ENCODE measurements at places on chromosomes 5 and 9.

GRCh38 chr9:94602666-94603065, 9.0 kb upstream of the FBP2 start:
- DNase-seq: no peak

DNA sequence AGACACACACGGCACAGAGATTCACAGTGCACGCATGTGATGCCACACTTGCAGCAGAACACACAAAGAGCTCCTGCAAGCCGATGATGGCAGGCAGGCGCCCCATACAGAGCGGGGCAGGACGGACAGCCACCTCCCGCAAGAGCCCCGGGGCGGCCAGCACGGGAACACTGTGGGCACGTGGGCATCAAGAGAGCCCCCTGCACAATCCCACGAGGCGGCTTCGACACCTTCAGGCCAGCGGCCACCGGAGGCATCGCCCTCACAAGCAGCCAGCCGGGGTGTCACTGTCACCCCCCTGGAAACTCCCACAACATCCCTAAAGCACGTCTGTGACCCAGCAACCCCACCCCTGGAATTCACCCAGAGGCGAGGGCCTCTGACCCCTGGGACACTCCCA, 17.9 kb downstream of the TERT start:
- no peak for DNase-seq

DNA sequence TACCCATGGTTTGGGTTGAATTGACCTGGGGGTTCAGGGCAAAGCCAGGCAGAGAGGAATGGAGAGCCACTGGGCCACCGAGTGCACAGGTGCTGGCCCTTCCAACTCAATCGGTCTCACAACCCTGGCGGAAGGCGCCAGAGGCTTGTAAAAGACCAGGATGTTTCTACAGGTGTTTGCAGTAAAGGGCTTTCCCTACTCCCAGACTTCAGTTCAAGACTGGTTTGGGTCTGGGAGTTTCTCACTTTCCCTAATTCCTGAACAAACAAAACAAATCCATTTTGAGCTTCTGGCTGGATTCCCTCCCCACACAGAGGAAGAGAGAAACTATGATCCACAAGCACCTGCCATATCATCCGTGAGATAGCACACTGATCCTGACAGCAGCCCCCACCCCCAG, 125.2 kb upstream of the KLF4 start:
- DNase-seq: no peak

GRCh38 chr5:18744441-18744840, 1110.2 kb downstream of the TAF11L14 start:
- DNase-seq: no peak

DNA sequence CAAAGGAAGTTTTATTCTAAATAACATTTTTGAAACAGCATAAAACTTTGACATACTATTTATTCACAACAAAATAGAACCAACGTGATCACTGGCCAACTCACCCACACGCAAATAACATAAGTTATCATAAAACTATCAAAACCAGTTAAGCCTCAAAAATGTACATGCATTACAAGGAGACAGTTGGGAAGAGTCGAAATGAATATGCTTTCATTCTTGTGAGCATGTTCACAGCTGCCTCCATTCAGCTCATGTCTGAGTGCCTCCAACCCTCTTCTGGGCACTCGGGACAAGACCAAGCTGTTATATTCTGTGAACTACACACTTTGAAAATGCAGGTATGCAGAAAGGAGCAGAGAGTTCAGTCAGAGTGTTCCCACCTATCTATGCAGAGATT, 284.9 kb downstream of the BNC2 start:
- no peak for DNase-seq
